ENCODE measurements at places on chromosomes 2 and 18. TPM values are rescaled to one million over a fixed set of nuclear protein-coding genes. Genes with fewer than 3 reads are reported as not detected.

MAPK4 gene
- 0.16 TPM for total RNA-seq

MYO1B gene
- total RNA-seq: 119 TPM

MRO gene
- 3.1 TPM for total RNA-seq

SULT1C4 gene
- total RNA-seq: not detected

SCG2 gene
- 2.3 TPM for total RNA-seq

FAM237A gene
- total RNA-seq: not detected

REG3A gene
- total RNA-seq: not detected

CHST9 gene
- not detected for total RNA-seq

RAB6C gene
- not detected for total RNA-seq

ZAP70 gene
- total RNA-seq: not detected

ZNF396 gene
- 0.54 TPM for total RNA-seq

TTR gene
- not detected for total RNA-seq

CXCR1 gene
- not detected for total RNA-seq

LOXHD1 gene
- not detected for total RNA-seq

DLX2 gene
- total RNA-seq: 0.16 TPM

LYG2 gene
- total RNA-seq: not detected

COLEC12 gene
- 96.6 TPM for total RNA-seq

CTDP1 gene
- total RNA-seq: 19.0 TPM

ANKRD30B gene
- not detected for total RNA-seq

TIGD1 gene
- total RNA-seq: 0.97 TPM

EFHD1 gene
- total RNA-seq: 2.1 TPM

RGPD3 gene
- total RNA-seq: 0.90 TPM

LRRTM1 gene
- not detected for total RNA-seq

RGPD5 gene
- total RNA-seq: 9.2 TPM

RAB31 gene
- total RNA-seq: 40.4 TPM

RESP18 gene
- not detected for total RNA-seq

SGPP2 gene
- total RNA-seq: not detected

NDUFV2 gene
- total RNA-seq: 115 TPM

MROH2A gene
- not detected for total RNA-seq

ACSL3 gene
- 94.6 TPM for total RNA-seq

ALKAL2 gene
- total RNA-seq: not detected

POMC gene
- total RNA-seq: 2.8 TPM

ATP6V1B1 gene
- 1.1 TPM for total RNA-seq

DCDC2C gene
- not detected for total RNA-seq

PPP1CB gene
- 88.9 TPM for total RNA-seq

GLB1L gene
- 4.7 TPM for total RNA-seq

ADAM23 gene
- 8.3 TPM for total RNA-seq

ABHD1 gene
- not detected for total RNA-seq

CTAGE1 gene
- not detected for total RNA-seq

REG1B gene
- not detected for total RNA-seq

INHA gene
- not detected for total RNA-seq

MIB1 gene
- total RNA-seq: 28.5 TPM

RTP5 gene
- total RNA-seq: not detected

CHRNA1 gene
- total RNA-seq: not detected

DNER gene
- total RNA-seq: 14.1 TPM

DHRS9 gene
- total RNA-seq: 29.2 TPM

SLC14A1 gene
- 0.49 TPM for total RNA-seq

PSMA8 gene
- not detected for total RNA-seq

TUBA4B gene
- not detected for total RNA-seq

PSD4 gene
- 0.16 TPM for total RNA-seq
